ENCODE measurements at places on chromosomes 3 and 15. TPM values are rescaled to one million over a fixed set of nuclear protein-coding genes. Genes with fewer than 3 reads are reported as not detected.

GRCh38 chr3:159856590-159857104, 132.0 kb upstream of the IL12A start:
- DNase-seq, result no peak

DNA sequence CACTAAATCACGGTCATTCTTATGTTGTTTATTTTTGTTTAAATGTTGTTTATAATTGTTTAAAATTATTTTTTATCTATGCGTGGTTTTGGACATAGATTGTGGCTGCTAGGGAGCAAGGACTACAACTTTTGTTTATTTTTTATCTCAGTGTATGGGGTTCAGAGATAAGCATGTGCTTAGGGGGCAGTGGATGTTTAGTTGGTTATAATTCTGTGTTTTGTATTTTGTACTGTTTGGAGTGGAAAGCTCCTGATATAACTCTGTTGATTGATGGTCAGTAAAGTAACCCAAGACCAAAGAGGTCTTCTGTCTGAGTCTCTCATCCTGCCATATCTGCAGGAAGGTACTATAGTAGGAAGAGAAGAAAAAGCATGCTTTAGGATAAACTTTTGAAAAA, 36.5 kb upstream of the NPHP3 start:
- no peak for DNase-seq

- DNase-seq, result peak; percentile 97
These were observed at the start of gene IP6K1 for GRCh38 chr3:49786357-49787181. IP6K1 (minus strand) TSS chr3:49786542; CDS start chr3:49748040, 38,502 bp downstream.

- DNase-seq, result no peak
These were observed 123.4 kb downstream of the SATB1 start for GRCh38 chr3:18301781-18302180.

The TUBGCP5 gene
- 19.4 TPM for total RNA-seq

The ST3GAL6 gene
- 2.1 TPM for total RNA-seq

The IL12A gene
- 0.20 TPM for total RNA-seq

The AGTR1 gene
- not detected for total RNA-seq

GRCh38 chr3:12681943-12682390, 18.1 kb upstream of the RAF1 start:
- DNase-seq, result no peak

The CTXN2 gene
- not detected for total RNA-seq

GRCh38 chr15:64749167-64749566, 26.2 kb downstream of the RBPMS2 start:
- DNase-seq, result peak; percentile 22

- DNase-seq, result peak; percentile 28
These were observed 24.1 kb downstream of the RHOA start for GRCh38 chr3:49387721-49388120.

The LEKR1 gene
- 0.67 TPM for total RNA-seq

DNA sequence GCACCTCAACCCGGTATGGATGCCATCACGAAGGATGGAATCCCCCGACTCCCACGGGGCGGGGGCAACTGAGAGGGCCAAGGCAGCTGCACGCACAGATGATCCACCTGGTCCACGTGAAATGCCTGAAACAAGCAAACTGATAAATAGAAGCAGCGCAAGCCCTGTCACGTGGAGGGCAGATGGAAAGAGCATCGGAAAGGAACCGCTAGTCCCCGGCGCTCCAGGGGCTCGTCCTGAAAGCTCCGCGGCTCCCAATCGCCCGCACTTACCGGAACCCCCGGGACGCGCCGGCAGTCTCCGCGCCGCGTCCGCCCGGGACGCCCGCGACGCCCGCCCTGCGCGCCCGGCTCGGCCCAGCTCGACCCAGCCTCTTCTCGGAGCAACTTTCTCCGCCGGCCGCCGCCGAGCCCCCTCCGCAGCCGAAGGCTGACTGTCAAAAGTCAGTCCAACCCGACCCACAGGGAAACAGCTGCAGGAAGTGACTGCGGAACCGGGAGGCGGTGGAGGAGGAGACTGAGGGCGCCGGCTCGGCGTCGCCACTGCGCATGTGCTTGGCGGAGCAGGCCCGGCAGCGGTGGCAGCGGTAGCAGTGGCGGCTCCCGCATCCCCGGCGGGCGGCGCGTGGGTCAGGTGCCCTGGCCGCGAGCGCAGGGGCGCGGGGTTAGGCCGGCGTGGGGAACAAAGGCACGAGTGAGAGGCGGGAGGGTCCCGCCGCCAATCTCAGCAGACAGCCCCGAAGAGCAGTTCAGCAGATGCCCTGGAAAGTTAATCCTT, at the start of gene ZMAT3:
Gene ZMAT3, minus strand, starts transcription at position 487 of the 777 bp plus-strand sequence. CDS start 4,057 bp downstream, outside the sequence.
- peak; percentile 71 for DNase-seq

The MCF2L2 gene
- 0.14 TPM for total RNA-seq

The DPH3 gene
- 18.5 TPM for total RNA-seq

The ZDHHC3 gene
- 80.5 TPM for total RNA-seq

DNA sequence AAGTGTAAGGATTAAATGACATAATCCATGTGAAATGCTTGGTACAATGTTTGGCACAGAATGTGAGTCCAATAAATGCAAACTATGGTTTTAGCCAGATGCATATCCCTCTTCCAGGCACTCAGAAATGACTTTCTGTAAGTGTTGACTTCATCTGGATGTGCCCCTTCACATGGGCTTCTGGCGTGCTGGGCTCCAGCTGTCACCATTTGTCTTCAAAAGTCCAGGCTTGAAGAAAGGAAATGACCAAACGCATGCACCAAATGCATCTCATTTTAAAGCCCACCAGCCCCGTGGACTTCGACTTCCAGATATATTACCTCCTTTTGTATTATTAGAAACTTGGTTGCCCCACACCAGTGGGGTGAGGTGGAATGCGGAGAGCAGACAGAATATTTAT, 23.7 kb downstream of the CRYGS start:
- DNase-seq, result no peak

The C15orf39 gene
- total RNA-seq, result 17.2 TPM

The ERICH6 gene
- total RNA-seq, result not detected

DNA sequence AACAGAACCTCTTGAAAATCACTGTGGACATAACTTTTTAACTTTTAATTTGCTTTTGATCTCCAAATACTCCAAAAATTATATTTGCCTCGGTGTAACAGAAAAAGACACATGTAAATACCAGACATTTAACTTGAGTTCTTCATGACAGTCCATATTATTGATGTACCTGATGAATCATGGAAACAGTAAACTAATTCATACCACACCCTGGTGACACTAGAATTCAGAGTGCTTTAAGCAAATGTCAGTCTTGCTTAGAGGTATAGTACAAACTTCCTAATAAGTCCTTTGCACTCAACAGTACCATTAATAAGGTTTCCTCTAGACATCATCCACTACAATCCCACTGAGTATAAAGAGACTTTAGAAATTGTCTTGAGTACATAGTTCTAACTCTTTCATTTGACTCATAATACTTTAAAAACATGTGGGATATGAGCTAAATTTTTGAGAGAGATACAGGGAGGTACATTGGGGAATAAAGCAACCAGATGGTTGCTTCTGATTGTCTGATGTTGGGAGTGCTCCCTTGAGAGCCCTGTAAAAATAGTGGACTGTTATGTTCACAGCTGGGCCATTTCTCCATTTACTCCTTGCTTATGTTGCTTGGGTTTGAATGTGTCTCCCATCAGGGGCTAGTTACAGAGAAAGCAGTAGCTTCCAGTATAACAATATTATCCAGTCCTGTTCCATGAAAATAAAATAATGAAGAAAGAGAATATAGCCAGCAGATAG, 175.7 kb downstream of the ALCAM start:
- no peak for DNase-seq
